NCI-H226 (cell line): ENCODE measurements at places on chromosomes 3 and 15.

DNA sequence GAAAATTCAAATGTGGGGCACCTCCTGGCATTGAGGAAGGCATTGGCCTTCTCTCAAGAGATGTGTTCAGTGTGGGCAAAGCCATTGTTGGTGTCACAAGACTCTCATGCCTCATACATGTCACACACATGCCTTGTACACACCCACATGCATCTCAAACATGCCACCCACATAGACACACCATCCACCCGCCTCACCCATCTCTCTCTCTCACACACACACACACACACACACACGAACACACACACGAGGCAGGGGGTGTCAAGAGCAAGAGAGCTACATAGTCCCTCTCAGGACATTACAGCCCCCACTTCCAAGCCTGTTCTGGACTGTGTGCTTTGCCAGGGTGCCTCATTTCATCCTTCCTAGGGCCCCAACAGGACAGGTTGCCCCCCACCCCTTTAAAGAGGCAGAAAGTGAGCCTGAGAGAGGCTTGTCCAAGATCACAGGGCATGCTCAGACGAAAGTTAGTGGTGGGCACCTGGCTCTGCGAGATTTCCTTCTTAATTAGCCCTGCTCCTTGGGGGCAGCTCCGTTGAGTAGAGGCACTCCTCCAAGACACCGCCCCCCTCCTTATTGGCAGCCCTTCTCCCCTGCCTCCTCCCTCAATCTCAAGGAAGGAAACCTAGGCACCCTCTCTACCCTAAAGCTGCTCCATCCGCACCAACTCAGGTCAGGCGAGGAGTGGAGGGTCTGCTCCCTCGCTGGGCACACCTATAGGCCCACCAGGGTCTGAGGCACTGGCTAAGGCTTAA is 50.5 kb upstream of the CCDC174 start:
- no peak for DNase-seq

GRCh38 chr3:126208606-126209256 is 28.3 kb upstream of the ALDH1L1 start:
- peak; percentile 91 for DNase-seq

- DNase-seq = no peak
Observed at GRCh38 chr3:158863247-158863646, 61.4 kb downstream of the MFSD1 start.

GRCh38 chr15:50248994-50249582 is 16.4 kb downstream of the HDC start:
- no peak for DNase-seq

GRCh38 chr3:17032407-17033034 is 147.8 kb downstream of the PLCL2 start:
- peak; percentile 18 for DNase-seq

DNA sequence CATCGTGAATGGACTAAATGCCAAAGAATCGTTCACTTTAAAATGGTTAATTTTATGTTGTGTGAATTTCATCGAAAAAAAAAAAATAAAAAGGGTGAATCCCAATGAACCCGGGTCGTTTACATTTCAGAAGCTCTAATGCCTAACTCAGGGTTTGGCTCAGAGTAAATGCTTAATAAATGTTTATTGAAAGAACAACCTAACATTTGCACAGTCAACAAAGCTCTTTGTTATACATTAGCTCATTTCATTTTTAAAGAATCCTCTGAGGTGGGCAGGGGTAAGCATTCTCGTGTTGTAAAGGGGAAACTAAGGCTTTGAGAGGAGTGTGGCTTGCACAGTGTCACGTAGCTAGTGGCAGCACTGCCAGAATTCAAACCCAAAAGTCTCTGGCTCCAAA is 109.5 kb downstream of the RPLP1 start:
- no peak for DNase-seq

GRCh38 chr3:835096-835495 is 257.7 kb upstream of the CNTN6 start:
- no peak for DNase-seq

DNA sequence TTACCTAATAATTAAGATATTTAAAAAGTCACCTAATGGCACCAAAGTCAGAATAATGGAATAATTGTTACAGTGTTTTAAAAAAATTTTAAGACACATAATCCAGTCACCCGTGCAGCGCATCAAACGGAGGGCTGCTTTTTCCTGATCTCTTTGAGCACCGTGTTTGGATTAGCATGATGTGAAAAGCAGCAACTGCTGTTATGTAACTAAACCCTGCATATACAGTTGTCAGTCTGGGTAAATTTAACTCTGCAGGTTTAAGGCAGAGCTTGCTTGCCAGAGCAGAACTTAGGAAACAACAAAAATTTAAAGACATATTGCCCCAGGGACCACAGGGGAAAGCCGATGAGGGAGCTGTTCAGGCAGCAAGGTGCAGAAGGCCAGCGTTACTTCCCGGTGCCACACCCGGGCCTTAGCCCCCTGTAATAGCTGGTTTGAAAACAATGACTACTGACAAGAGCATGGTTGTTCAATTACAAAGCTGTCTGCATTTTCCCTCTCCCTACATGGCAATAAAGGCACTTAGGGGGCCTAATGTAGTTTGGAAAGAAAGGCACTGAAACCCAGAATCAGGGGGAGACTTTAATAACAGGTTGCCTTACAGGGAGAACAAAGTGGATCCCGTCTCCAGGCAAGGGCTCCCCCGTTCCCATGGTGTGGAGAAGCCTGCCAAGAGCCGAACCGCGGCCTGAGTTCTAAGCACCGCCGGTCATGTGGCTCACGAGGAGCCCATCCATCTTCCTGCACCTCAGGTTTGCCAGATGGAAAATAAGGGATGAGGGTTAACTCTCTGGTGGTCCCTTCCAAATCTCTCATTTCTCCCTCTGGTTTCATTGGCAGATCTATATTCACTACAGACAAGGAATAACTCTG is 32.2 kb downstream of the RORA start:
- no peak for DNase-seq

- DNase-seq = no peak
Observed at GRCh38 chr3:183301937-183302580, 49.0 kb downstream of the B3GNT5 start.

DNA sequence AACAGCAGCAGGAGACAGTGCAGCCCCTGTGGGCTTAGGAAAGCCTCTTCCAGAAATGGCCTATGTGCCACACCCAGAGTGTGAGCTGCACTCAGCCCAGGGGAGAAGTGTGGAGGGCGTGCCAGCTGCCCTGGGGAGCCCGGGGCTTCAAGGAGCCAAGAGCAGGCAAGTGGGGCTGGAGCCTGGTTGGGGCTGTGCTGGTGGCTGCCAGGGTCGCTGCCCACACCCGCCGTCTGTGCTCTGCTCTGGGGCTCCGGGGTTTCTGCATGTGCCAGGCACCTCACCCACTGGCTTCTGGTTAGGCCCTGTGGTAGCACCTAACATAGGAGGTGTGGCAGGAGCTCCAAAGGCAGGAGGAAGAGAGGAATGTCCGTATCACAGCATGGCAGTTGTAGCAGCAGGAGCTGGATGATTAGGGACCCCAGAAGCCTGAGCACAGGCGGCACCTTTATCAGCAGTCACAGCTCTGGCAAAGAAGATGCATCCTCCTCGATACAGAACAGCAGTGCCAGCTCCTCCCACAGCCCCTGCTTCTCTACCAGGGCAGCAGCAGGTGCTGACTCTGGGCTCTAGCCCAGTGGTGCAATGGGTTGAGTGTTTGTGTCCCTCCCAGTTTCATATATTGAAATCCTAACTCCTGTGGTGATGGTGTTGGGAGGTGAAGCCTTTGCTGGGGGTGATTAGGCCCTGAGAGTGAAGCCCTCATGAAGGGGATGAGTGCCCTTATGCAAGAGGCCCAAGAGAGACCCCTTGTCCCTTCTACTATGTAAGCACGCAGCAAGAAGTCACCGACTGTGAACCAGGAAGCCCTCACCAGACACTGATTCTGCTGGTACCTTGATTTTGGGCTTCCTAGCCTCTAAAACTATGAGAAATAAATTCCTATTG is 70.0 kb upstream of the KLF13 start:
- no peak for DNase-seq

- DNase-seq = no peak
Observed at GRCh38 chr3:133412183-133413132, 12.6 kb downstream of the BFSP2 start.

- no peak for DNase-seq
Observed at GRCh38 chr15:74845208-74845568, 2.2 kb upstream of the ULK3 start.
